ENCODE measurements at places on chromosomes 2 and 18.

- DNase-seq: no peak
Observed at GRCh38 chr2:44834656-44835055, 106.8 kb upstream of the SIX3 start.

- DNase-seq: no peak
Observed at GRCh38 chr2:186588940-186589611, 780 bp upstream of the ITGAV start.

DNA sequence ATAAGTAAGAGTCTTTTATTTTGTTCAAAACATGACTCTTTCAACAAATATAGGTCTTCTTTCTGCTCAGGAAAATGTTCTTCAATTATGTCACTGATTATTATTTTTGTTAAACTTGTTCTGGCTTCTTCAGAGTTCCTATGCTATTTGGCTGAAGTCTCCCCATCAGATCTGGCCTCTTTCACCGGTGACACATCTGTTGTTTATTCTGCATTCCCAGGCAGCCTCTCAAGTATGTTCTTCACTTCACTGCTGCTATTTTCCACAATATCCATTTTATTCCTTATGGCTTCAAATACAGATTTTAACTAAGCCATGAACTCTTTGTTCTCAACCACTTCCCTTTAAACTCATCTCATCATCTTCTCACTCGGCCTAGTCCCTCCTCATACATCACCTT is 45.7 kb downstream of the HDAC4 start:
- DNase-seq: no peak

- DNase-seq: no peak
Observed at GRCh38 chr18:45245091-45245511, 370.2 kb upstream of the SLC14A2 start.
